Hypothalamus (tissue), 51 donors: ENCODE measurements at places on chromosomes 1 and 21.

DNA sequence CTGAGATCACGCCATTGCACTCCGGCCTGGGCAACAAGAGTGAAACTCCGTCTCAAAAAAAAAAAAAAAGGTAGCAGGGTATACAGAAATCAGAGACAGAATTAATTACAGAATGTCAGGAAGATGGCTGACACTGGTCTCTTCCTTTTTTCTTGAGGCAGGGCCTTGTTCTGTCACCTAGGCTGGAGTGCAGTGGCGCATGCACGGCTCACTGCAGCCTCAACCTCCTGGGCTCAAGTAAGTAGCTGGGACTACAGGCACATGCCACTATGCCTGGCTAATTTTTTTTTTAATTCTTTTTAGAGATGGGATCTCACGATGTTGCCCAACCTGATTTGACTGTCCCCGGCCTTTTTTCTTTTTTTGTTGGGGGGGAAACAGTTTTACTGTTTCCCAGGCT, 16.4 kb downstream of the RNU5D-1 start:
- DNase-seq, result no peak

- no peak for DNase-seq
Observed at GRCh38 chr1:52676249-52676903, 21.8 kb downstream of the COA7 start.

- DNase-seq, result no peak
Observed at GRCh38 chr1:14236097-14236496, 362.4 kb upstream of the KAZN start.

DNA sequence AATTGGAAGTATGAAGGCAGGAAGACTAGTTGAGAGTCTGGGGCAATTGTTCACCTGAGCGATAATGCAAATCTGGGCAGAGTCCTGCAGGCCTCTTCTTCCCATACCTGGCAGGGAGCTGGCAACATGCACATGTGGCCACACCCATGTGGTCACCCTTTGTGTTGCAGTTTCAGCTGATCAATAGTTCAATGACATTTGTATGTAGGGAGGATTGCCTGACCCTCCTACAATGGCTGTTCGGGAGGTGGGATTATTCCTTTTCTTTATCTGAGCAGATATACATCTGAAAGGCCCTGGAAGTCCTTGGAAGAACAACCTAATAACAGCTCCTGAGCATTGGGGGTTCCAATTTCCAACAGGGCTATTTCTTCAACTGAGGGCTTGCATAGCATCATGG, 15.2 kb upstream of the TRIM45 start:
- DNase-seq, result no peak

DNA sequence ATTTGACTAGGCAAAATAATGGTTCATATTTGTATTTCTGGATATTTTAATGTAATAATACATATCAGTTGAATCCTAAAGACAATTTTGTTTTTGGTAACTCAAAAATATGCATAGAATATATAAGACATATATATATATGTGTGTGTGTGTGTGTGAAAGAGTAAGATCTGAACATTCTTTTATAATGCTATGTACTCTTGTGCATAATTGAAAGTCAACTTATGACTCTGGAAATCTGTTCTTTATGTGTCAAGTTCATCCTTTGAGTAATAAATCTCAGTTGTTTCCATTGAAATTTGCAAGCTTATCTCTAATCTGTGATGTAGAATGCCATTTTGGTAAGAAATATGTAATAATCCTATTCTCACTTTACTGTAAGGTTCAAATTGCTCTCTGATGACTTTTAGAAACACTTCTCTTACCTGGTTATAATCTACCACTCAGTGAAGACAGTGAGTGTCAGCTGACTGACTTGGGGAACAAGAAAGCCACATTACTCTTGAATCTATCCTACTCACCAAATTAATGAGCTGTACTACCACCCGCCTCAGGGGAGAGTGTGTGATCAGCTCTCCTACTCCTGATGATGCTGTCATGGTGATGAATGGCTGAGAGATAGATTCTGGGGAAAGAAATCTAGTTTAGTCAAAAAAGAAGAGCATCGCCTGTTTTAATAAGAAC, 15.0 kb upstream of the NEK7 start:
- no peak for DNase-seq

- DNase-seq, result peak; percentile 21
Observed at GRCh38 chr21:36849461-36850105, 116.9 kb downstream of the HLCS start.

GRCh38 chr1:78839704-78840277, 166.7 kb downstream of the ADGRL4 start:
- DNase-seq, result no peak

- DNase-seq, result no peak
Observed at GRCh38 chr1:167438171-167439138, 79.9 kb downstream of the CD247 start.

GRCh38 chr1:27303509-27303908, 18.5 kb upstream of the TMEM222 start:
- DNase-seq, result no peak

DNA sequence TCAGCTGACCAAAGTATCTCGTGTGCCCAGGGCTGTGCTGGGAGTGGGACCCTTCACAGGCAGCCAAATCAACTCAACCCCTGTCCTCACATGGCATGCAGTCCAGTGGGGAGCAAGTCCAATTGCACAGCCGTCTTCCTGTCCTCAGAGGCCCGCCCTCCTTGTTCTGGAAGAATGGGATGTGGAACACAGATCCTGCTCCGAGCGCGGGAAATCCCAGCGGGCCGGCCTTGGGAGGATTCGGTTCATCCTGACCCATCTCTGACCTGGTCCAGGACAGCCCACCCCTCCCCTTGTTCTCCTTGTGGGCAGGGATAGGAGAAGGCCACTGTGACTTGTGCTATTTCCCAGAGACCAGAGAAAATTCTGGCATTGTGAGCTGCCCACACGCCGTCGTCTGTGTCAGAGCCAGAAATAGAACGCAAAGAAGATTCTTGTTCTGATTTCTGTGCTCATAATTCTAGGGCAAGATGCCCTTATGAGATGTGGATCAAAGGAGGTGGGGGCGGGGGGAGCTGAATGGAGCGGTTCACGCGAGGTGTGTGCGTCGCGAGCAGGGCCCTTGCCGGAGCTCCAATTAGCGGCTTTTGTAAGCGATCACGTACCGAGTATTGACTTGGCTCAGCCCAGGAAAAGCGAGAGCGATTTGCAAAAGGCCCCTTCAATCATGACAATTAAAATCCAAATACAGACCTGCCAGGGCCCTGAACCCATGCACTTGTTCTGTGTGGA, 79.2 kb downstream of the AJAP1 start:
- no peak for DNase-seq

GRCh38 chr1:200925831-200926230, 31.1 kb downstream of the INAVA start:
- DNase-seq, result no peak

- peak; percentile 59 for DNase-seq
Observed at GRCh38 chr1:17502326-17502778, 37.1 kb upstream of the ARHGEF10L start.

DNA sequence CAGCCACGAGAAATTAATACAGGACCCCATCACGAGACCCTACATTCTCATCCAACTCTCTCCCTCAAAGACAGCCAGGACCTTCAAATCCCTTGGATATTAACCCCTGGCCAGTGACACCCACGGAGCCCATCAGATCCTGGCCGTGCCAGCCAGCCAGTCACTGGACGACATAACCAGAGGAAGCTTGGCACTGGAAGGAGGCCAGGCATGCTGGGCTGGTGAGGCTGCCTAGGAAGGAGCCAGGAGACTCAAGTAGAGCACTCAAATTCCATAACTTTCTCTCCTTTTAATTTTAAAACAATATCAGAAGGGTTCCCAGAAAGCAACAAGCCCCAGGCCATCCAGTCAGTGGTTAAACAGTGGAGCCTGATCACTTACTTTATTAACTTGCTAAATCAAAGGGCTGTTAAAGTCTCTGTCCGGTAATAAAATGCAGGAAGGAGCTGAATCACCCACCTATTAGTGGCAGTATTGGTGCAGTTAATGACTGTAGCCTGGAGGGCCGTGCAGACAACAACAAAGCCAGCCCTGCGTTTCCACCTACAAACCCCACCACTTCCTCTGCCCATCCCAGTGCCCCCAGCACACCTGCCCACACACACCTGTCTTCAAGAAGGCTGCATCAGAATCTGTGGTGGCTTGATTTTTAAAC, 78.0 kb downstream of the HIVEP3 start:
- DNase-seq, result no peak

- DNase-seq, result no peak
Observed at GRCh38 chr1:163263818-163264655, 57.7 kb upstream of the NUF2 start.

- DNase-seq, result no peak
Observed at GRCh38 chr1:161718559-161719324, 2.6 kb upstream of the FCRLB start.

DNA sequence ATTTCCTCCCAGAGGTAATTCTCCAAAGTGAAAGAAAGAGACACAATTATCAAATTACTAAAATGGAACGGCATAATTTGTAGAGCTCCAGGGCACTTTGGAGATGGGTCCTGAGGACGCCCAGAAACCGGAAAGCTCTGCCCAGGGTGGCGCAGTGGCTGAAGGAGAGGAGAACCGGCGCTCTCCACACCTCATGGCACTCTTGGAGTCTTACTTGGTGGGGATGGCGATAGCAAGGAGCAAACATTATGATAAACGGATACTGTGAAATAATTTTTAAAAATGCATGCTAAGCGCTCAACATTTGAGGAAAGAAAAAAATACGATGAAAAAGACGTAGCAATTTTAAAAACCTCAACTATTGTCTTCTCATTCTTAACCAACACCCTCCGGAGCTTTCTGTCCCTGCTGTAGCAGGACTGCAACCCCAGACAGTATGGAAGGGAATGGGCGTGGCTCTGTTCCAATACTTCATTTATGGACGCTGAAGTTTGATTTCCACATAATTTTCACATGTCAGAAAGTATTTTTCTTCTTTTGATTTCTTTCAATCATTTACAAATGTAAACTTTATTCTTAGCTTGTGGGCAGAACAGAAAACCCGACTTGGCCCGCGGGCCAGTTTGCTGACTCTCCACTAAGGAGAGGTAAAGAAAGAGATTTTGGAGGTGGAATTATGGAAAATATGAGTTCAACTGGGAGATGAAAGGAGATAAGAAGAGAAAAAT, 1.1 kb downstream of the S100A11 start:
- DNase-seq, result no peak

GRCh38 chr21:29389136-29389535, 90.4 kb downstream of the BACH1 start:
- DNase-seq, result no peak

DNA sequence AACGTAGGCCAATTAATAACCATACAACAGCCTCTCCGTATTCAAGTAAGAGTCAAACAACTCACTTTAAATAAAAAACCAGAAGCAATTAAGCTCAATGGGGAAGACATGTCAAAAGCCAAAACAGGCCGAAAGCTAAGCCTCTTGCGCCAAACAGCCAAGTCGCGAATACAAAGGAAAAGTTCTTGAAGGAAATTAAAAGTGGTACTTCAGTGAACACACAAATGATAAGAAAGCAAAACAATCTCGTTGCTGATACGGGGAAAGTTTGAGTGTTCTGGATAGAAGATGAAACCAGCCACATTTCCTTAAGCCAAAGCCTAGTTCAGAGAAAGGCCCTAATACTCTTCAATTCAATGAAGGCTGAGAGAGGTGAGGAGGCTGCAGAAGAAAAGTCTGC, 53.4 kb downstream of the SIPA1L2 start:
- no peak for DNase-seq

DNA sequence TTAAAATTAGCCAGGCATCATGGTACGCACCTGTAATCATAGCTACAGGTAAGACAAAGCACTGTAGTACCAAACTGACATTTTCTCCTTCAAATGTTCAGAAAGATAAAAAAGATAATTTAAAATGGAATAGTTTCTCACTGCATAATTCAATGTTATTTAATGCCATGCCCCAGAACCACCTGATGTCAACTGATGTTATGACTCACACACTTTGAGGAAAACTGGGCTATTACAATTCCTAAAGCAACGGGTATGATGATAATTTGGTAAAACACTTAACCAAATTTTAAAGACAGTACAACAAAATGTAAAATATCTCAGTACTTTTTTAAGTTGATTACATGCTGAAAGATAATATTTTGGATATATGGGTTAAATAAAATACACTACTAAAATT, 22.9 kb upstream of the PLEKHO1 start:
- DNase-seq, result no peak

DNA sequence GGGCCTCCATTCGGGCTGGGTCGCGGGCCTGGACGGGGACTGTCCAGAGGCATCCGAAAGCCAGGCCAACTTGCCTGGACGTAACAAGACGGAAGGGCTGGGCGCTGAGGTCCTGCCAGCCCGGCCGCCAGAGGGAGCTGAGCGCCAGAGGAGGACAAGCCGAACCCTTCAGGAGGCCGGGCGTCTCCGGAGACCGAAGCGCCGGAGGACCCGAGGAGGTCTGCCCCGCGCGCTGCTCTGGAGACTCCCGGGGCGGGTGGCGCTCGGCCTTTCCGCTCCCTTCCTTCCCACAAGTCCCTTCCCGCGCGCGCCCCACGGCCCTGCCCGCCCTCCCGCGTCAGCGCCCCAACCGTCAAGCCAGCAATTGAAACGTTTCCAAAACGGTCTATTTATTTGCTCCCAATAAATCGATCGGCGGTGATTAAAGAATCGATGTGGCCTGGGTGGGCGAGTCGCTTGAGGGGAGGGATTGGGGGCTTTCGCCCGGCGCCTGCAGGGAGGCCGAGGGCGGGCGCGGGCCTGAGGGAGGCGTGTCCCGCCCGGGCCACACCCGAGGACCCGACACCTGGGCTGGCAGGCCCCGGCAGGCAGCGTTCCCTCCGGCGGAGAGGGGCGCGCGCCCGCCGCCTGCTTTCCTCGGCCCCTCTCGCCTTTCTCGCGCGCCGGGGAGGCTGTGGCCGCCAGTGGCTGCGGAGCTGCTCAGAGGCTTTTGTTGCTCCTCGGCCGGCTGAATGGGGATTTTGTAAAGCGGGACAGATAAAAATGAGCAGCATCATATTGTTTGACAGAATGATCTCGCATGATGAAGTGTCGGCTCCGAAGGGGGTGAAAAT, 5.2 kb upstream of the FOXD3 start:
- no peak for DNase-seq

DNA sequence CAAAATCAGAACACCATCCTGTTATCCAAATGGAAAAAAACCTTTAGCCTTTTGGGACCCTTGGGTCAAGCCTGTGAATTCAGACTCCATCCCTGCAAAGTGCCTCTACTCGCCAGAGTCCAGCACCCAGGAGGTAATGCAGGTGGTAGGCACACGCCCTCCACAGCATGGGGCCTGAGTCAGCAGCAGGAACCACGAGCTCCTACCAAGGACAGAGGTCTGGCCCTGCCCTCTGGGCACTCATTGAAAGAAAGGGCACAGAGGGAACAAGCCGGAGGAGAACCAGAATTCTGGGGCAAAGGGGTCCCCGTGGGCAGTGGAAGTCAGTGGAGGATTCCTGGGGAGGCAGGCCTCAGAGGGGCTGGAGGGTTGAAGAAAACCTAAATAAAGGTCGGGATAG, 438.1 kb downstream of the NPHP4 start:
- DNase-seq, result no peak
